ENCODE measurements at places on chromosomes 6 and 20.
A peak's percentile ranks its signal among the peaks of the same experiment; 100 is the strongest.

GRCh38 chr20:59165396-59165795, 1.8 kb downstream of the ZNF831 start:
- DNase-seq: no peak

DNA sequence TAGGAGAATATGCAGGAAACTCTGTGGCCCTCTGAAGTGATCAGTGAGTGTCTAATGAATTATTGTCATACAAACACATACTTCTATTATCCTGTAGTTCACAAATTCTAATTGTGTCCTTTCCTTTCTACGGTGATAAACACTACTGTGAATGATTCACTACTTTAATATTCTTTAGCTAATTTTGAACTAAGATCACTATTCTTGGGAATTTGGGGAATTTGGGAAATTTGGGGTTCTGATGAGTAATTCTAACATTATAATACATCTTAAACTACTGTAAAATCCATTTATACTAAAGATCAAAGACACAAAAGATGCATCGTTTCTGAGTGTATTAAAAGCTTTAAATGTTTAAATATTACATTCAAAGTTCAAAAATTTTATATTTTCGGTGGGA, 1287.2 kb upstream of the CITED2 start:
- no peak for DNase-seq

GRCh38 chr20:54475334-54476168, at the start of gene DOK5:
Gene DOK5 (plus strand): TSS chr20:54475593. CDS start chr20:54475947, 354 bp downstream.
- peak; percentile 23 for DNase-seq

DNA sequence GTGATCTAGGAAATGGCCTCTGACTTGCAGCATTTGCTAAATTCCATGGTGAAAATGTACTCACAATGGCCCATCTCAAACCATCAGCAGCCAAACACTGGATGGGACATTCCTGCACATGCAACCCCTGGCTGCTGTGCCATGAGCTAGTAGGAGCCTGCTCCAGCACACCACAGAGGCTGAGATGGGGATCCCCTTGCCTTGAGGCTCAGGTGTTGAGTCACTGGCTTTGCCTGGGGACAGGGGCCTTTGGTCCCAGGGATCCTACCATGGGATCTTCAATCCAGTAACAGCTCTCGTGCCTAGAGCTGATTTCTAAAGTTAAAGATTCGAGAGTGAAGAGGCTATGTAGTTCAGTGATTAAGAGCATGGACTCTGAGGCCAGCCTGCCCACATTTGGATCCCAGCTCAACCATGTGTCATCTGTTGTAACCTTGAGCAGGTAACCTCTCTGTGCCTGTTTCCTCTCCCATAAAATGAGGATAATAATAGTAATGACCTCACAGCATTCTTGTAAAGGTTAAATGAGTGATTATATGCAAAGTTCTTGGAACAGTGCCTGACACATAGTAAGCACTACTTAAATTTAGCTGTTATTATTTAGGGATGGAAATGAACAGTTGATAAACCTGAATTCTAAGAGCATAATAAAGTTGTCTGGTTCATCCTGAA, 16.4 kb downstream of the FOXQ1 start:
- no peak for DNase-seq

- no peak for DNase-seq
These were observed 378 bp upstream of the ERVFRD-1 start for GRCh38 chr6:11111769-11112437.

- DNase-seq: no peak
These were observed 18.5 kb upstream of the IRF4 start for GRCh38 chr6:373031-373430.

DNA sequence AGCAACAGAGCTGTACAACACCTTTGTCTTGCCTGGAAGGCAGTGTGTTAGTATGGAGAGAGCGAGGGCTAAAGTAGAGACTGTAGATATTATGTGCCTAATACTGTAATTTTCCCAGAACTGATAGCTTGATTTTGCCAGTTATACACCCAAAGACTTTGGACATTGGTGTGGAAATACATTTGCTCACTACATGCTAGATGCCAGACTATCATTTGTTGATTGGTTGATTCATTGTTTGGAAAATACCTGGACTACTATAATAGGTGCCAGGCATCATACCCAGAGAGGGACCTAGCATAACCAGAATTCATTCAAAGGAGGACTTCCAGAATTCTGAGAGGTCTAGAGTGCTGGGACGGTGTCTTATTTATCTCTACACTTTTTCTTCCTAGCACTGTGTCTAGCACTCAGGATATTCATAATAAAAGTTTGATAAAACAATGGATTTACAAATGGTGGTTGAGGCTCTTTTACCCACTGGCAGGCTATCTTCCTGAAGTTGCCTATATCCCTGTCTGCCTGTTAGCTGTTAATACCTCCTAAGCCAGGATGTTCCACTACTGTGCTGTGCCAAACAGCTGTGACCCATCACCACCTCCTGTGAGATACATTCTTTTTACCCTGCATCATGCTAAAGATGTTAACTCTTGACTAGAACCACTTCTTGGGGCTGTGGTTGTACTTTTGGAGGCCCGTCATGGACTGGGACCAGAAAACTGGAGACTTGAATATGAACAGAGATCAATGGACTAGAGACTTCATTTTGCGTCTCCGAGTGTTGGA, 72.2 kb upstream of the FUCA2 start:
- DNase-seq: no peak

DNA sequence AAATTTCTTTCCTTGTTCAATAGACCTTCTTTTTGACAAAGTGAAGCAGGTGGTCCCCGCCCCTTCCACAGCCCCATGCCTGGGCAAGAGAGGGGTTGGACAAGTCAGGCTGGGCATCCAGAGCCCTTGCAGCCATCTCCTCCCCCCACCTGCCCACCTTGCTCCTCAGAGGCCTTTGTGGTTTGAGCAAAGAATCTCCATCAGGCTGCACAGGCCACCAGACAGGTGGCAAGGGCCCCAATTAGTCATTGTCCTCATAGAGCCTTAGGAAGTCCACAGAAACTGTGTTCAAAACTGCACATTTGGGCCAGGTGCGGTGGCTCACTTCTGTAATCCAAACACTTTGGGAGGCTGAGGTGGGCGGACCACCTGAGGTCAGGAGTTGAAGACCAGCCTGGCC, 1.5 kb upstream of the MAPK13 start:
- DNase-seq: no peak

- no peak for DNase-seq
These were observed 21.6 kb downstream of the LY86 start for GRCh38 chr6:6610031-6610591.

DNA sequence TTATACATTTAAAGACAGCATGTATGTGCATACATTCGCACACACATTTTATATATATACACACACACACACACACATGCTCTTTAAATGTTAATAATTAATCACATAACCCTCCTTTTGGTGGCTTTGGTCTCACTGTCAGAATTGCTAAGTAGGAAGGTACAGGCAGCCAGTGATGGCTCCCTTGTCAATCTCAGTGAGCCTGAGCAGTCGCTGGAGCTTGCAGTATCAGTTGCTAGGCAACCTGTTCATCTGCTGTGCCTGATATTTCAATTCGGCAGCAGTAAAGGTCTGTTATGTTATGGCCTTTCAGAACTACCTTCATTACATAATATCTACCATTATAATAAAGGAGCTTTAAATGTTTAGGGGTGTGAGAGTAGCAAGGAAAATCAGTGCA, 374.3 kb downstream of the LMBRD1 start:
- no peak for DNase-seq

DNA sequence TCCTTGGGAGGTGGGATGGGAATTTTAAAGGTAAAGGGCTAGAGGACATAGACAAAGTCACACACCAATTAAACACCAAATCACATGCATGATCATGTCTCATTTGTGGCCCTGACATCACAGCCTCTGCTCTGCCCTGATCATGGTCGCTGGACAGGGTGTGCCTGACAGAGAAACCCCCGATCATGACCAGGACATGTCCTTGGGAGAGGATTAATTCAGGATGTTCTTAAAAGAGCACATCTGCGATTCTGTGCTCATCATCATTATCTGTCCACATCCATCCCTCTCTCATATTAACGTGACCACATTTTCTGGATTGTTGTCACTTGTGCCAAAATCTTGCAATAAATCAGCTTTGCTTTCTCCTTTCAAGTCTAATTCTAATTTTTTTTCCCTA, 7.7 kb upstream of the PBOV1 start:
- DNase-seq: no peak

DNA sequence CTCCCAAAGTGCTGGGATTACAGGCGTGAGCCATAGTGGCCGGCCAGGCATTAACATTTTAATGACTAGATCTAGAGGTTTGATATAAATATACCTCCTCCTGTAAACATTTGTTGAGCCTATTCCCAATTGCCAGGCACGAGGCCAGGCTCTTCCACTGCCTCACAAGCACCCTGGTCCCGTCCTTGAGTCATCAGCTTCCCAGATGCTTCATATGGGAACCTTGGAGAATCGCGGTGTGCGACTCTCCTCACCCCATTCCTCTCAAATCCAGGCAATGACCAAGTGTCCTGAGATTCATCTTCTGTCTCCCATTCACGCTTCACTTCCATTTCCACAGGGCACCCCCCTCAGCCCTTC, 35.9 kb upstream of the PIM1 start:
- DNase-seq: no peak

DNA sequence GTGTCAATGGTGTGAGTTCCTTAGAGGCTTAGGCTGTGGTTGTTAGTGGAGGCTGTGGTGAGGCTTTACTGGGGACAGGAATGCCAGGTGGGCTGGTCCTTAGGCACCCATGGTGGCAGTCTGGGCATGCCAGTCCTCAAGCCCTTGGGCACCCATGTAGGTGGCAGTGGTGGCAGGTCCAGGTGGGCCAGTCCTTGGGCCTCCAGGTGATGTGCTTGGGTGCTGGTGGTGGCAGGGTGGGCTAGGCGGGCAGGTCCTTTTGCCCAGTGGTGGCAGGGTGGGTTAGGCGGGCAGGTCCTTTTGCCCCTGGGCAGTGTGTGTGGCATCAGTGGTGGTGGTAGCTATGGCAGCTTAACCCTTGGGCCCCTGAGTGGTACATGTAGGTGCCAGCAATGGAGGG, 133.8 kb downstream of the FLRT3 start:
- no peak for DNase-seq

- DNase-seq: no peak
These were observed 3.6 kb downstream of the TOP1 start for GRCh38 chr20:41032271-41032670.

DNA sequence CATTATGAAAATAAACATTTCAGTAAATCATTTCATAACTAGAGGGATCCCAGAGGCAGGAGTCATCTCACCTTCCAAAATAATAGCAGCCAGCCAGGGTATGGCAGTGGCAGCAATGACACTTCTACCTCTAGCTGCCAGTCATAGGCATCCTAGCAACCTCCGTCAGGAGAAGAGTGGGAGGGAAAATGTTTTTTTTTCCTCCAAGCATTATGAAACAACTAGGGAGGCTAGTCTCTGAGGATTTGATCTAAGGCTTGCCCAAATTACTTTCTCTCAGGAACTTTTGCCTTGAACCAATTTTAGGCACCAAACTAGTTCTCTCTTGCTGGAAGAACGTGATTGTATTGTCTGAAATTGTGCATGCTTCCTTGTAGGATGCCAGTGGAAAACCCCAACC, 208.7 kb upstream of the PREP start:
- no peak for DNase-seq

DNA sequence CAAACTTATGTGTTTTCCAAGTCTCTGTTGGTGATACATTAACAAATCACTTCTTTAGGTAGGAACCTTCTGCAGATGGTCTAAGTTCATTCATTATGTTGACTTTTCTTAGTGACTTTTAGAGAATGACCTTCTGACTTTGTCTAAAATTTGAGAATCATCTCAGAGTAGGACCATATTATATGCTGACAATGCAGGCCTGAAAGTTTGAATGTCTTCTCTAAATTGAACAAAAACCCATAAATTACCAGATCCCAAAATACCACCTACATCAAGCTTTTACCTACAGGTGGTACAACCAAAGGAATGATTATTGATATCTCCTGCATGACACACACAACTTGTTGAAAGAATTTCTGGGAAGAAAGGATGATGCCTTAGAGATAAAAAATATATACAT, 191.5 kb downstream of the SOD2 start:
- no peak for DNase-seq

DNA sequence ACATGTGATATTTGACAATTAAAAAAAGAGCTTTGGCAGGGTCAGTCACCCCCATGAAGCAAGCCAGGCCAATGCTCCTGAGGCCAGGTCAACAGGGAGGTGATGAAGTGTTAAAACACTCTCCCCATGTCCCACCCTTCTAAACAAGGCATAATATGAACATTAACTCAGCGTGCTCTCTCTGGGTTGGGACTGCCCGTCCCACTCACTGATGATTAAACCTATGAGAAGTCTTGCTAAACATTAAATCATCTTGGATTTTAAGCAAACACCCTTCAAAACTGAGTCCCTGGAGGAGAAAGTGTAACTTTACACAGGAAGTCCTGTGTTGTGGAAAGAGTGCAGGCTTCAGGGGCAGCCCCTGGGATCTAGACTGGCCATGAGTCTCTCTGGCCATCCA, 558.5 kb downstream of the CD83 start:
- DNase-seq: no peak

- DNase-seq: no peak
These were observed 66.3 kb upstream of the TMEM170B start for GRCh38 chr6:11471261-11471660.

GRCh38 chr6:5438922-5439584, 177.7 kb downstream of the FARS2 start:
- no peak for DNase-seq
